ENCODE measurements at places on chromosomes 7 and 10.
A peak's percentile ranks its signal among the peaks of the same experiment; 100 is the strongest.

- no peak for DNase-seq
These were observed 10.2 kb downstream of the TUBGCP2 start for GRCh38 chr10:133298466-133298865.

DNA sequence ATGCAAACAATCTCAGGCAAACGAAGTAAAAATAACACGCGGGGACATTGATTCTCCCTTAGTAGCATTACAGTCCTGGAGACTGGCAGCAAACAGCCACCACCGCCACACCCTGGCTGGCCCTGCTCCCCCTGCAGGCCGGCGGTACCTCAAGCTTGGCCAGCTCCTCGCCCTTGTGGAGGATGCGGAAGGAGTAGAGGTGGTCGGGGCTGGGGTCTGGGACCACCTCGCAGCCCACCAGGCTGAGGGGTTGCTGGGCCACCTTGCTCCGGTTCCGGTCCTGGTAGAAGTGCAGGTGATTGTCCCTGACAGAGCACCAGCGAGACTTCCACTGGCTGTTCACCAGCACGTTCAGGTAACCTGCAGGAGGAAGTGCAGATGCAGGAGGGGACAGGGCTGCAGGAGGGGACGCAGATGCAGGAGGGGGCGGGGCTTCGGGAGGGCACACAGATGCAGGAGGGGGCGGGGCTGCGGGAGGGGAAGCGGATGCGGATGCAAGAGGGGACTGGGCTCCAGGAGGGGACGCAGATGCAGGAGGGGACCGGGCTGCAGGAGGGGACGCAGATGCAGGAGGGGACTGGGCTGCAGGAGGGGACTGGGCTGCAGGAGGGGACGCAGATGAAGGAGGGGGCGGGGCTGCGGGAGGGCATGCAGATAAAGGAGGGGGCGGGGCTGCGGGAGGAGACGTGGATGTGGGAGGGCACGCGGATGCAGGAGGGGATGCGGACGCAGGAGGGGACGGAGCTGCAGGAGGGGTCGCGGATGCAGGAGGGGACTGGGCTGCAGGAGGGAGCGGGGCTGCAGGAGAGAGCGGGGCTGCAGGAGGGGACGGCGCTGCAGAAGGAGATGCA lies 65.7 kb downstream of the VWA2 start:
- DNase-seq, result peak; percentile 26

DNA sequence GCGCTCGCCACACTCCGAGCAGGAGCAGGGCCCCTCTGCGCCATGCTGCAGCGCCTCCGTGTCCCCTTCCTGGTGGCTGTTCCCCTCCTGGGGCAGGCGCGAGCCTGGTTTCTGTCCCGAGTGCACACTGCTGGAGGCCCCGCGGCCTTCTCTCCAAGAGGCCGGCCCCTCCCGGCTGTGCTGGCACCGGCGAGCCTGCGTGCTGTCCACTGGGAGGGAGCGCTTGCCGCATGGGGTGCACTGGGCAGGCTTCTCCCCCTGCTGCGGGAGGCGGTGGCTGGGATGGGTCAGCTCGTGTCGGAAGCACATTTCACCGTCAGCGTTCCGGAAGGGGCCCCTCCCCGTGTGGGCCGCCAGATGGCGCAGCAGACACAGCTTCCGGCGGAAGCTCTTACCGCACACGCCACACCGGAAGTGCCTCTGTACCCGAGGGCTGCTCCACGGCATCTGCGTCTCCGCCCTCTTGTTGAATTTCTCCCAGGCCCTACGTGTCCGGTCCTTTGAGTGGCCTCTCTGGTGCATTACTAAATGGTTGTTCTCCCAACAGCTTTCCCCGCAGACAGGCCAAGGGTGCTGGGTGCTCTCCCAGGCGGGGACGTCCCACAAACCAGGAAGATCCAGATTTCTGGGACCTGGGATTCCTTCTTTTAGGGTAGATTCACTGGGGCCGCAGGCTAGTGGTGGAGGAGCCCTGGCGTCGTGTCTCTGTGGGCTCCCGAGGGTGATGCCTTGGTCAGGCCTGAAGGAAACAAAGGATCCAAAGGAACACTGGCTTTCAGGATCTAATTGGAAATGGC lies 18.7 kb downstream of the ZNF786 start:
- peak; percentile 17 for DNase-seq

- no peak for DNase-seq
These were observed 290.8 kb upstream of the PCDH15 start for GRCh38 chr10:55091691-55092328.

DNA sequence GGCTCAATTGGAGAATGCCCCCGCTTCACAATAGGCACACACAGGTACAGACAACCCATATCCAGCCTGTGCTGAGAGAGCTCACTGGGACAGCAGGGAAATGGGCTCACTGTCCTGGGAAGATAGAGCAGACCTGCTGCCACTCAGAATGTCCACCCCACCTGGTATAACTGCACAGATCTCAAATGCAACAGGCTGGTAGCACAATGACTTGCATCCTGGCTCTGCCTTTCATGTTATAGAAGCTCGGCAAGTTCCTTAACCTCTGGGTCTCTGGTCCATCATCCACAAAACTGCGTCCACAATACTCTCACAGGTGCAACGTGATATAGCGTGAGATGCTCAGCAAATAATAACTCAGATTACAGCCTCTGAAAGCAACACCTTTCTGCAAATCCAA lies 295.4 kb downstream of the GRID1 start:
- no peak for DNase-seq

- DNase-seq, result no peak
These were observed 33.5 kb upstream of the AUTS2 start for GRCh38 chr7:69564454-69565417.

DNA sequence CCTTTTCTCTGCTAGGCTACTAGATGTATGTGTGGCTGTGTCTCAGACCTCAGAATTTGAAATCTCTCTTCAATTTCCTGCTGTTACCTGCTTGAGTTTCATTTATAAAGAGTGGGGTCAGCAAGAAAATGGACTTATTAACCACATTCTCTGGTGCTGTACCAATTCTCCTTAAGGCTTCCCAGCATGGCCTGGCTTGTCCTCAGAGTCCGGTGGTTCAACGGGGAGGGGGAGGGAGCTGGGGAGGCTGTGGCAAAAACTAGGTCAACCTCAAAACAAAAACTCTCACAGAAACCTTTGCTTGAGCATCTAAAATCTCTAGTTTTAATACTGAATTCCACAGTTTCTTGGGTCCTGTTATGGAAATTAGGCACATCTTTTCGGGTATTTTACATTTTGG lies 389.1 kb upstream of the COBL start:
- no peak for DNase-seq

GRCh38 chr7:137873979-137874777 lies 27.4 kb upstream of the DGKI start:
- DNase-seq, result no peak

DNA sequence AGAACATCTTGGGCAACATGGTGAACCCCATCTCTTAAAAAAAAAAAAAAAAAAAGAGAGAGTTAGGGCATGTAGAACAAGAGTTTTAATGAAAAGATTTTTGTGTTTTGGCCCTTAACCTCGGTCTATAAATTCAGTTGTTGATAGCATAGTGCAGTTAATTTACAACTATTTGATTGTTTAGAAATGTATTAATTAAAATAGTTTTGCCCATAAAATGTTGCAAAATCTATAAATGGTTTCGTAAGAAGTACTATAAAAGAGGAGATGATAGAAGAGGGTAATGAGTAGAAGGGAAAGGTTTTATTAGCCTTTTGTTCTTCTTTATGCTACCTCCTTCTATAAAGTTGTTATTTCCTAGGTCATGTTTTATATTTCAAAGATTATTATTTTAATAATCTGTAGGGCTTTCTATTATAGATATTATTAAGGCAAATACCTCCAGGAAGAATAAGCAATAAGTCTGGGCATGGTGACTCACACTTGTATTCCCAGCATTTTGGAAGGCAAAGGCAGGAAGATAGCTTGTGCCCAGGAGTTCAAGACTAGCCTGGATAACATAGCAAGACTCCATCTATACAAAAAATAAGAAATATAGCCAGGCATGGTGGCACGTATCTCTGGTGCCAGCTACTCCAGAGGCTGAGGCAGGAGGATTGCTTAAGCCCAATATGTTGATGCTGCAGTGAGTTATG lies 73.3 kb downstream of the MCU start:
- DNase-seq, result no peak

GRCh38 chr7:95925236-95925635 lies 152.9 kb downstream of the DYNC1I1 start:
- DNase-seq, result no peak

- DNase-seq, result no peak
These were observed 2.5 kb downstream of the HMX2 start for GRCh38 chr10:123150271-123150985.

GRCh38 chr7:137882261-137882668 lies 35.5 kb upstream of the DGKI start:
- DNase-seq, result no peak

DNA sequence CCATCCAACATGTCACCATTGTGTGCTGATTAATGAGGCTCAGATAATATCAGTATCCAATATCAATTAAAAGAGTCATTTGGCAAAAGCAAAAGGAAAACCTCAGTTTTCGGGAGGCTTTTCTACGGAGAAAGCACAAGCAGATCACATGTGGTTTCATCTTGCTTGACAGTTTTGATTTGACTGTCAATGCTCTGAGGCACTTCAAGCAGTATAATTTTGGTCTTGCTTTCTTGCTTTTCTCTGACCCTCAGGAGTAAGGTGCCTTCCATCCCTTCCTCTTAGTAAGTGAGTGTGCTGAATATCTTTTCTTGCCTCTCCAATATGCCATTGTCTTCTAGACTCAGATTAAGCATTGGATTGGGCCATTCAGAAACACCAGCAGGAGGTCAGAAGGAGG lies 115.5 kb upstream of the CALCR start:
- no peak for DNase-seq

GRCh38 chr7:117673839-117674238 lies 194.0 kb downstream of the CFTR start:
- DNase-seq, result no peak

- DNase-seq, result no peak
These were observed 1.0 kb downstream of the UBTD1 start for GRCh38 chr10:97499561-97500296.

GRCh38 chr10:52226197-52226847 lies 87.8 kb upstream of the DKK1 start:
- no peak for DNase-seq

- no peak for DNase-seq
These were observed 213.6 kb upstream of the FZD1 start for GRCh38 chr7:91050677-91051076.

GRCh38 chr10:131070856-131071255 lies 240.7 kb downstream of the TCERG1L start:
- DNase-seq, result no peak

DNA sequence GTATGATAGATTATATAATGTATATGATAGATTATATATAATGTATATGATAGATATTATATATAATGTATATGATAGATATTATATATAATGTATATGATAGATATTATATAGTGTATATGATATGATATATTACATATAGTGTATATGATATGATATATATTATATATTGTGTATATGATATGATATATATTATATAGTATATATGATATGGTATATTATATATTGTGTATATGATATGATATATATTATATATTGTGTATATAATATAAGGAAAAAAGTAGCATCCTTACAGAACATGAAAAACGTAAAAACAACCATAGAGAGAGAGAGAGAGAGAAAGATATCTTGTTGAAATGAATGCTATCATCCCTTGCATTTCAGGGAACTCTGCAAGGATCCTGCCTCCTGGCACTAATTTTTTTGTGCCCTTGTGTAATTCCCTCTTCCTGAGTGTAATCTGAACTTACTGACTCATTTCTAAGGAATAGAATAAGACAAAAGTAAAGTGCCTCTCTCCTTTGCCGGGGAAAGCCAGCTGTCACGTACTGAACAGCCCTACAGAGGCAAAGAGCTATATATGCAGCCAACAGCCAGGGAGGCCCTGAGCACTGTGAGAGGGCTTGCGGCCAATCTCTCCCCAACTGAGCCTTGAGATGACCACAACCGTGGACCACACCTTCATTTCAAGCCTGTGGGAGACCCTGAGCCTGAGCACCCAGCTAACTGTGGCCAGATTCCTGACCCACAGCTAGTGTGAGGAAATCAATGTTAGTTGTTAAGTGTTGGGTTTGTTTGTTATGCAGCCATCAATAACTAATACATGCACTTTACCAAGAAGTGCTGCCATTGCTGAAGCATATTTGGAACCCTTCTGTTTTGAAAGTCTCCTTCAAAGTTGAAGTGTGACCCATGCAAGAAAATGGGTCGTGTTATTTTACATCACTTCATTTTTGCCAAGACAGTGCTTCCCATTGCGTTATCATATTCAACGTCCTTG lies 61.1 kb upstream of the EZH2 start:
- no peak for DNase-seq

GRCh38 chr10:70619271-70620019 lies 16.9 kb upstream of the PRF1 start:
- no peak for DNase-seq

GRCh38 chr10:108252771-108253170 lies 1088.3 kb upstream of the SORCS1 start:
- no peak for DNase-seq

DNA sequence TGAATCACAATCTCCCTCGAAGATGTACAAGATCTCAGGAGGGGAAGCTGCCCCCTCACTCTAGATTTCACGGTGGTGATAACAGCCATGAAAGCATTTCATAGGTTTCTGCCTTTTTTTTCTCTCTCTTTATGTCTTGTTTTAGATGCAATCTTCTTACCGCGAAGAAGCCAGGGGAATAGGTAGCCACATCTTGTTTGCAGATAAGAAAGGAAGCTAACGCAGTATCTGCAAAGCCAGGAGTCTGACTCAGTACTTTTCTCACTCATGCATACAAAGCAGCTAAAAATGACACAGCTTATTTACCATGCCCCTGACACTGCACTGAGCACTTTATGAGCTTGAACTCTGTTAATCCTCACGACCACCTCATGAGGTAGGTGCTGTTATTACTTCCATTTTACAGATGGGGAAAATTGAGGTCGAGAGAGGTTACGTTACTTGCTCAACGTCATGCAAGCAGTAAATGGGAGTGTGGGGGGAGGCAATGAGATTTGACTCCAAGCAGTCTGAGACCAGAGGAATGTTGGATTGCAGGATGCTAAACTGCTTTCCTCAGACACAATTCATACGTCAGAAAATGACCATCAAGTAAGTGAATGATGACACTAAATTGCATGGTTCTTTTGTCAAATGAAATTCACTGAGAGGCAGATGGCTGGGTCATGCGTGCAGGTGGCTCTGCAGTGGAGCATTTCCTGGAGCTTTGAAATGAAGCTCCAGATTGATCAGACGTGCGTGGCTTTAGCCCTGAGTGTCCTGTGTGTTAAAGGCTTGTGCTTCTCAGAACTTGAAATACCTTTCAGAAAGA lies 3.3 kb downstream of the MAP3K8 start:
- DNase-seq, result no peak

- DNase-seq, result no peak
These were observed 23.4 kb downstream of the PROSER2 start for GRCh38 chr10:11846542-11846941.
